ENCODE measurements at places on chromosomes 4 and X. TPM values are rescaled to one million over a fixed set of nuclear protein-coding genes. Genes with fewer than 3 reads are reported as not detected.

GRCh38 chrX:25067271-25068172 is 51.8 kb upstream of the ARX start:
- no peak for DNase-seq

DNA sequence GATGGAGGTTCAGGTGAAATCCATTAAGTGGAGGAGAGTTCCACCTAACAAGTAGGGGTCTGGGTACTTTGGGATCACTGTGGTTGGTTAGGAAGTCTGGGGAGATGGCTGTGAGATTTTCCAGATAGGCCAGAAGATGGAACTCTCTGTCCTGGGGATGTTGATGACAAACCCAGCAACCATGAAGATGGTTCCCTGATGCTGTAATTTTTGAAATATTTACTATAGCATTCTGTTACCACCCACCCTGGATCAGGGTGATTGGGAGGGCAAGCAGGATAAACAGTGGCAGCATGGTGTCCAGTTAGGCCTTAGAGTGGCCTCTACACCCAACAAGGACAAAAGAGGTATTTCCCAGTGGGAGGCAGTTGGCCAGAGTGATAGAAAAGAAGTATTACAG is 15.9 kb upstream of the NELFA start:
- DNase-seq, result no peak

DNA sequence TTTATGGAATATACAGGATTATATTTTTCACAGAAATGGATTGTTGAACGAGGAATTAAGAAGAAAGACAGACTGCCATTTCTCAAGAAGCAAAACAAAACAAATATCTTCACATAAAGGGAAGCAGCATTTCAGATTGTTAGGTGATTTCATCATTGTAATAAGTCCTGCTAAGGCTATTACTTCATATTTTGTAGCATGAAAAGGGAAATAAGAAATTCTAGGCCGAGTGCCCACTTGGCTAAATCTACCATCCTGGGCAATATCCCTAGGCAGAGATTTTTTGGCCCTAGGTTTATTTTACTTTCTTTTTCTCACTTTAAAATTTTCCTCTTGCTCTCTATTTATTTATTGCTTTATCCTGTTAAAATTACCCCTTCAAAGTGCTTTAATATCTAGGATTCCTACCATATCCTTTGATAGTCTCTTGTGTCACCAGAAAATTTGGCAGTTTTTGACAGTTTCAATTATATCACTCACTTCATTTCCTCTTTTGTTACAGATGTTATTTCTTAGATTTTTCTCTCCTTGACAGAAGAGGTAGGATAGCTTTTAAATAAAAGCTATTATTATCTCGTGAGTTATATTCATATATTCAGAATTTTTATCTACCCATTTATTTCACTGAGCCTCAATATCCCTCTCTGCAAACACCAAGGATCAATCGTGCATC is 142.3 kb downstream of the PDGFC start:
- DNase-seq, result peak; percentile 4

- no peak for DNase-seq
Observed at GRCh38 chr4:174173360-174173759, 110.1 kb downstream of the FBXO8 start.

GRCh38 chrX:24902806-24903205 is 113.0 kb downstream of the ARX start:
- peak; percentile 0 for DNase-seq

DNA sequence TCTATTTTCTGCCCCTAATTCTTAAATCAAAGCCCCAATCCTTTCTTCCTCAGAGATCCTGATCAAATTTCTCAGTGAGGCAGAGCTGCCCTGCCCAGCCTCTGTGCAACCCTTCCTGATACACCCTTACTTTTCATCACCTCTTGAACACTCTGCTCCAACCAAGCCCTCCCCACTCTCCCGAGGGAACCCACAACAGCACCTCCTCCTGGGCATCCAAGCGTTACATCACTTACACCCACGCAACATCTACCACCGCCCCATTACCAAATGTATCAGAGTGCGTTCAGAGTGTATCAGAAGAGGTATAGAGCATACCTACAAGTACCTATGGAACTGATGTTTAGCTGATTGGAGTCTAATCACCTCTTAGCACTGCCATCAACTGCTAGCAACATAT is 186.5 kb downstream of the RAP1GDS1 start:
- DNase-seq, result no peak

GRCh38 chrX:151713849-151714248 is 2.0 kb upstream of the FATE1 start:
- peak; percentile 29 for DNase-seq

- peak; percentile 6 for DNase-seq
Observed at GRCh38 chrX:102832661-102833060, 104.4 kb upstream of the RAB40AL start.

- no peak for DNase-seq
Observed at GRCh38 chr4:24226667-24227066, 336.8 kb upstream of the PPARGC1A start.

DNA sequence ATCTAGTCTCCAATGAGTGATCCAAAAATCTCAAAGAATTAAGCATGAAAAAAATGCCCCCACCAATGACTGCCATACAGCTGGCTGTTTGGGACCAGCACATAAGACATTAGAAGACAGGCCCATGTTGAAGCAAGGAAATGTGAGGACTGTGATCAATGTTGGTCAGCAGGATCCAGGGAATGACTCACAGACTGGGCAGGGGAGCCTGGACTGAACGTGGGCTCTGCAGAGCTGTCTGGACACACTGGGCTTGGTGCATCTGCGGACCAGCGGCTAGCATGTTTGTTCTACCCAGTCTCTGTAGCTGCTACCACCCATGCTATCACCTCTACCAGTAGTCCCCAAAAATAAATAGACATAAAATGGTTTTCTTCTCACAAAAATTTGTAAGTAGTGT is 108.6 kb downstream of the PALLD start:
- peak; percentile 90 for DNase-seq

GRCh38 chrX:1751781-1752180 is 136.9 kb downstream of the ASMT start:
- no peak for DNase-seq

DNA sequence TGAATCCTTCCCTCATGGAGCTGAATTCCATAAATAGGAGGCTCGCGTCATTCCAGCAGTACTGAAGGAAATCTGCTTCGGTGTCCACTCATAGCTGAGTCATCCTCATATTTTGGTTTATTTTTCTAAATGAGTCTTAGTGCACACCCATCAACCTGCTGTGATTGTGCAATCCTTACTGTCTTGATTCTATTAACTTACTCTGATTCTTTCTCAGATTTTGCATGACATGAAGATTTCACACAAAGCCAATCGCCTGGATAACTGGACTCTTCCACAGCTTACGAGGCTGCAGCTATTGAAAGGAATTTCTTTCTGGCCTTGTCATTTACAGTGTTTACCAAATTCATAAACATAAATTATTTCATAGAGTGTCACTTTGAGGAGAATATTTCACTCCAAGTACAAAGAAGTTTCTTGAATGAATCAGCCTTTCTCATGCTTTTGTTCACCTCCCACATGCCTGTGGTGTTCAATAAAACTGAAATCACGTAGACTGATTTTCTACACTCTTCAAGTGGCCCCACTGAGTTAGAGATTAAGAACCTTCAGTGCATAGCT is 207.6 kb upstream of the SLITRK2 start:
- DNase-seq, result no peak

- no peak for DNase-seq
Observed at GRCh38 chr4:75831856-75832405, 70.3 kb downstream of the PPEF2 start.

DNA sequence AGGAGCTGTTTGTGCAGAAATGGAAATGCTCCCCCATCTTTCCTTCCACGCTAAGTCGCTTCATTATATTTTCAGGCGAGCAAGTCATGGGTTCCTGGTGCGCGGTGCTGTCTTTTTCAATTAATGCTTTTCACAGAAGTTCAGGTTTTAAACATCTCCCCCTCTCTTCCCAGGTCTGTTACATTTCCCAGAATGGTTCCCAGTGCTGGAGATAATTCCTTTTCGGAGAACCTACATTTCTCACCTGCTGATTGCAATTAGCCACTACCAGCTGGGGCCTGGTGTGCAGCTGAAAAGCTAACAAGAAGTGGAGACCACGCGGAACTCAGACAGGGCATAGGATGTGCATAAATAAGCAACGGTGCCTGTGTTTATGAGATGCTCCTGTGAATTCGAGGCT is 217.8 kb downstream of the MID1IP1 start:
- no peak for DNase-seq

DNA sequence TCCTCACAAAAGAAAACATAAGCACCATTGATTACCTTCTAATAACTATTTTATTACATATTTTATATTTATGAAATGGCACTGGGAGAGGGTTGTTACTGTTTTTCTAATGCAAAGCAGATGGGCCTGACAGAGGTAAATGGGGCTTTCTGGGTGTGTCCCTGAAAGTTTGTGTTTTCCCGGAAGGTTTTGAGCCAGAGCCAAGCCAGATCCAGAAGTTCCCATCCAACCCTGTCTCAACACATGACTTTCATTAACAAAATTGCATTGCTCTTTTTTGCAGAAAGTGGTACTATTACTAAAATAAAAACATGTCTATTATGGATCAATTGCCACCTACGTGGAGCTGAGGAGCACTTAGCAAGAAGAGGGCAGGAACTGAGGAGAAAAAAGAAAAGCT is 181.3 kb downstream of the RAB28 start:
- no peak for DNase-seq

DNA sequence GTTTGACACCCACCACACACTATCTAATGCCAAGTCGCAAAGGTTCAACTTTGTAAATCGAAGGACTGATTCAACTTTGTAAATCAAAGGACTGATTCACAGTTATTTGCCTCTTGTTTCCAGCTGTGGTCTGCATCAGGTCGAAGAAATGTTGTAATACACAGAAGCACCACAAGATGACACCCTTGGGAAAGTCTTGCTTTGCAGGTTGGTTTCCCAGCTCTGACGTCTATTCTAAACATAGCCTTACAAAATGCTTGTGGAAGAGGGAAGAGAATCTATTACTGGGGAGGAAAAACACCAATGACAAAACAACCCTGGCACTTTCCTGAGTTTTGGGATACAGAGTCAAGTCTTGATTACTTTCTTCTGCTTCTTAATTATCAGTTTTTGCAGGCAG is 35.3 kb downstream of the SUPT20HL1 start:
- DNase-seq, result peak; percentile 62

GRCh38 chr4:67632492-67632891 is 68.5 kb downstream of the UBA6 start:
- DNase-seq, result no peak

- DNase-seq, result no peak
Observed at GRCh38 chr4:157929486-157929885, 243.3 kb downstream of the GASK1B start.

- no peak for DNase-seq
Observed at GRCh38 chr4:98110929-98111328, 32.3 kb downstream of the STPG2 start.

DNA sequence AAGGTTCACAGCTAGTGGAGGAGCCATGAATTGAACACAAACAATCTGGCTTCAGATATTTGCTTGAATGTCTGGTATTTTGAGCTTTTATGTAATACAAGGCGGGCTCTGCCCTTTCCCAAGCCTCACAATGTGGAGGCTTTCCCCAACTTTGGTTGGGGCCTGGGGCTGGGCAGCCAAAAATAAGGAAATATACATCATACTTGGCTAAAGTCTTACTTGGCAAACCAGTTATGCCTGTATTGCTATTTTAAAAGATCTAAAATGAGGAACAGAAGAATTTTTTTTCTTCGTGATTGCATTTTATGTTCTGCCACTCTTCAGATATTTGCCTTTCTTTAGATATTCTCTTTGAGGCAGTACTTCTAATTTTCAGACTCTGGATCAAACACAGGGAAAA is 26.1 kb downstream of the ARFIP1 start:
- no peak for DNase-seq

GRCh38 chr4:17189401-17189720 is 290.9 kb upstream of the LDB2 start:
- DNase-seq, result no peak

- no peak for DNase-seq
Observed at GRCh38 chrX:46823481-46823880, 13.4 kb upstream of the RP2 start.

GRCh38 chr4:137156054-137156453 is 376.2 kb downstream of the PCDH18 start:
- no peak for DNase-seq

GRCh38 chrX:79162076-79162475 is 17.6 kb downstream of the GPR174 start:
- DNase-seq, result no peak

DNA sequence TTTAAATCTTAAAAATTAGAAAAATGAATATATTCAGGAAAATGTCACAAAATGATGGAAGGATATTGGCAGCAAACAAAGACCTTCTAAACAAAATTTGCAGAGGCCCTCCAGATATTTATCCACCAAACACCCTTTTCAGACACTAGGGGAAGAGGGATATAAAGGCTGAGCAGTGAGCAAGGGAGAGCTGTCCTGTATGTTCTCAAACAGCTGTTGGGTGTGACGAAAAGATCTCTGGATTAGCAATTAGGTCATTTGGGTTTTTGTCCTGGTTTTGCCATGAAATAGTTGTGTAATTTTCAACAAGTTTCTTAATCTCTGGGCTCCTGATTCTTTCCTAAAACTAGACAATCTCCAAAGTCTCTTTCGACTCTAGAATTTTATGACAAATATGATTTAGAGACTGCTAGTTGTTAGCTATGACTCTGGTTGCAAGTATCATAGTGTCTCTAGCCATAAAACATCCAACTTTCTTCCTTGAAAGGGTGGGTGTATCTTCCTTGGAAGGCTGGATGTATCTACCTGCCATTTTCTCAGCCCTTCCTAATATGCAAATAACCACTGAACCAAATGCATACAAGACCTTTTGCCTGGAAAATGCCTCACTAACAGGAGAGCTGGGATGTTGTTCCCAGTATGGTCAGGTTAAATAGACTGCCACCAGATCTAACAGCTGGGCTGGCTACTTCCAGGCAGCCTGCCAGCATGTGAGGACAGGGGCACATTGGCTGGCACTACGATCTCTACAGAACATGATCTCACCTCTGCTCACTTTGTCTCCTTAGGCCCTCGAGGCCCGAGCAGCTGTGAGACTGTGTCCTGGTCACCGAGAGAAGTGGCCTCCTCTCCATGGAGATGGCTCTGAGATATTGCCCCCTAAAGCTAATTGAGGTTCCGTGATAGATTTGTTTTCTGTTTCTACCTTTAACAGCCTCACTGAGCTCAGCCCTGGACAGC is 225.5 kb upstream of the JADE1 start:
- DNase-seq, result no peak

GRCh38 chr4:71133491-71133890 is 140.0 kb downstream of the DCK start:
- no peak for DNase-seq

The FGFBP2 gene
- not detected for total RNA-seq

The RNF175 gene
- not detected for total RNA-seq

The PCDH19 gene
- total RNA-seq, result 0.25 TPM

The RPA4 gene
- 0.89 TPM for total RNA-seq

The SSX5 gene
- total RNA-seq, result not detected

The XAGE1A gene
- total RNA-seq, result not detected

The RTL5 gene
- total RNA-seq, result 0.13 TPM

The AWAT1 gene
- not detected for total RNA-seq

The RAB33A gene
- 0.25 TPM for total RNA-seq

The MID1IP1 gene
- total RNA-seq, result 8.3 TPM

The NPY5R gene
- total RNA-seq, result not detected

The SLC7A11 gene
- 6.4 TPM for total RNA-seq

The RAB9B gene
- 0.39 TPM for total RNA-seq

The PPARGC1A gene
- total RNA-seq, result 2.7 TPM

The ARHGAP6 gene
- total RNA-seq, result 0.39 TPM

The PCDH7 gene
- total RNA-seq, result 0.51 TPM

The UNC5C gene
- total RNA-seq, result not detected

The USP26 gene
- not detected for total RNA-seq

Measured in dermis microvascular lymphatic vessel endothelial cell (primary cell).